Tibial artery (tissue), 4 donors: ENCODE measurements at places on chromosomes 6 and 20.
A peak's percentile ranks its signal among the peaks of the same experiment; 100 is the strongest.

DNA sequence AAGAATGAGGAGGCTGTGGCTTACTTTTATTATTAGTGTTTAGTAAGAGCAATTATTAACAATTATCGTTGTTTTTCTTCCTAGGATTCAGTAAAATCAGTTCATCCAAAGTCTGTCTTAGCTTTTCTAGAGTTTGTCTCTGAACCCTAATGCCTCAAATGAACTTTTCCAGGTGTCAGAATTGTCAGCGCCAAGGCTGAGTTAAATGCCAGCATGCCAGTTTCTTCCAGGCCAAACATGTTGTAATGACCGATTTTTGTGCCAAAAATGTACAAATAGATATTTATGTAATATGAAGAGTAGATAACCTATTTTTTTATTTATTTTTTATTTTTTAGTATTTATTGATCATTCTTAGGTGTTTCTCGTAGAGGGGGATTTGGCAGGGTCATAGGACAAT, 66.8 kb upstream of the SCGN start:
- no peak overlapping the region for H3K4me3 ChIP-seq
- no peaks in the 10 kb centered on the region for H3K27me3 ChIP-seq
- peaks cover 41% of the 10 kb centered on the region for H3K36me3 ChIP-seq
- H3K27ac ChIP-seq = no peak overlapping the region
- H3K4me1 ChIP-seq = no peaks in the 10 kb centered on the region

DNA sequence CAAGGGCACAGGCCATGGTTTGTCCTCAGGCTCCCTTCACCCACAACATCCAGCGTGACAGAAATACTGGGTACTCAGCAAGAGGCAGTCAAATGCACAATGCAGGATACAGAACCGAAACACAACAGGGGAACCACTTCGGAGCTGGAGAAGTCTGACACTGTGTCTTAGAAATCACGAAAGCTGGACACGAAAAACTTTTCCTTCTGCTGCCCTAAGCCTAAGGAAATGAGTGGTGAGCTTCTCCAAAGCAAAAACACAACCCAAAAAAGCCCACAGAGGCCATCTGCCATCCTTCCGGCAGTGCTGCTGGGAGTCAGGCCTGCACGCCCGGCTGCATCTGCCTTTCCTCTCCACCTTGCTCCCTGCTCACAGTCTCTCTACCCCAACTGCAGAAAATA, 106.3 kb downstream of the SLC23A2 start:
- no peak for DNase-seq
- H3K27ac ChIP-seq = no peak overlapping the region
- H3K4me1 ChIP-seq = no peaks in the 10 kb centered on the region
- no peak overlapping the region for H3K4me3 ChIP-seq
- peaks cover 47% of the 10 kb centered on the region for H3K36me3 ChIP-seq

- H3K36me3 ChIP-seq = peaks cover 35% of the 10 kb centered on the region
- peaks cover 16% of the 10 kb centered on the region for H3K4me1 ChIP-seq
- H3K27me3 ChIP-seq = no peaks in the 10 kb centered on the region
- peak overlapping the region; percentile 17 for H3K4me3 ChIP-seq
Observed at GRCh38 chr6:148524976-148525375, 182.3 kb downstream of the SASH1 start.

GRCh38 chr6:18527836-18528743, 140.9 kb downstream of the RNF144B start:
- DNase-seq = no peak
- no peaks in the 10 kb centered on the region for H3K4me1 ChIP-seq
- no peaks in the 10 kb centered on the region for H3K27me3 ChIP-seq
- no peak overlapping the region for H3K4me3 ChIP-seq
- H3K27ac ChIP-seq = no peak overlapping the region

DNA sequence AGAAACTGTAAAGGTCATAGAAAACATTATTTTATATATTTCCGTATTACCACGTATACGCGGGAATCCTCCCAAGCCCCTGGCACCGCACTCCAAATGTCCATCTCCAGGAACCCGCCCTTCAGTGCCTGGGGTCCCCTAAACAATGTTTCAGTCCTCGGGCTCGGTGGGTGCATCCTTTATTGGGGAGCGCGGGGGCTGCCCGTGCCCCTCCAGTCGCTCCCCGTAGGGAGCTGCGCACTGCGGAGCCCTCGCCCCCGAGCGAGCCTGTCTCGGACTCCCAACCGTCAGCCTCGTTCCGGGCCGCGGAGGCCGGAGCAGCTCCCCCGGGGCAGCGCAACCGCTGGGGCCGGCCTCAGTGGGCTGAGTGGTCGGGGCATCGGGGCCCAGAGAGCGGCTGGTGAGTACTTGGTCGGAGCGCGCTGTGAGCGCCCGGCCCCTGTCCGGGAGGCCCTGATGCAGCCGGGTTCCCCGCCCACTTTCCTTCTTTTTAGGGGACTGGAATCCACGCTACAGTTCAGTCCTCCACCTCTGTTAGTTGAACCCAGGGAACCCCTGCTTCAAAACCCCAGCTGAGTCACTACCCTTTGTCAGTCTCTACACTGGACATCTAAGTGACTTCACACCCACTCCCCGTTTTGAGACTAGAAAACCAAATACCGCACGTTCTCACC, at the start of gene DNAH8:
TSS of gene DNAH8 (plus strand) at position 296 of the 674 bp plus-strand sequence. CDS start 7,499 bp downstream, outside the sequence.
- DNase-seq = no peak
- H3K27me3 ChIP-seq = peaks cover 51% of the 10 kb centered on the region
- peak within 1 kb of the TSS; percentile 43 for H3K4me3 ChIP-seq
- H3K4me1 ChIP-seq = peaks cover 7% of the 10 kb centered on the region
- no peaks in the 10 kb centered on the region for H3K36me3 ChIP-seq

DNA sequence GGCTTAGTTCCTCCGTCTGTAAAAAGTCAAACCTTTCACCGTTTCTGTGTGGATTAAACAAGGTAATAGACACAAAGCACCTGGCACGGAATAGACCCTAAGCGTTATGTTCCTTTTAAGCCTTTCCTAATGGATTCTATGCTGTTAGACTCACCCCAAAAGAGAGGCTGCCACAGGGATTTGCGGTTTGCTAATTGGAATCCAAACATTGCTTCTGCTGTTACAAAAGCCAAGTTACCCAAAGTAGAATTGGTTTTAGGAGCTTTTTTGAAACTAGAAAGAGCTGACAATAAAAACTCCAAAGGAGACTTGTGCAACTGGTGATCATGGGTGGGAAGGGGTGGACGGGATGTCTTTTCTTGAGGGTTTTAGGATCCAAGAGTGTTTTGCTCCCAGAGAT, 178.0 kb downstream of the BMP7 start:
- no peaks in the 10 kb centered on the region for H3K36me3 ChIP-seq
- no peak overlapping the region for H3K27ac ChIP-seq
- H3K4me1 ChIP-seq = no peaks in the 10 kb centered on the region
- DNase-seq = no peak
- no peak overlapping the region for H3K4me3 ChIP-seq
- H3K27me3 ChIP-seq = no peaks in the 10 kb centered on the region

DNA sequence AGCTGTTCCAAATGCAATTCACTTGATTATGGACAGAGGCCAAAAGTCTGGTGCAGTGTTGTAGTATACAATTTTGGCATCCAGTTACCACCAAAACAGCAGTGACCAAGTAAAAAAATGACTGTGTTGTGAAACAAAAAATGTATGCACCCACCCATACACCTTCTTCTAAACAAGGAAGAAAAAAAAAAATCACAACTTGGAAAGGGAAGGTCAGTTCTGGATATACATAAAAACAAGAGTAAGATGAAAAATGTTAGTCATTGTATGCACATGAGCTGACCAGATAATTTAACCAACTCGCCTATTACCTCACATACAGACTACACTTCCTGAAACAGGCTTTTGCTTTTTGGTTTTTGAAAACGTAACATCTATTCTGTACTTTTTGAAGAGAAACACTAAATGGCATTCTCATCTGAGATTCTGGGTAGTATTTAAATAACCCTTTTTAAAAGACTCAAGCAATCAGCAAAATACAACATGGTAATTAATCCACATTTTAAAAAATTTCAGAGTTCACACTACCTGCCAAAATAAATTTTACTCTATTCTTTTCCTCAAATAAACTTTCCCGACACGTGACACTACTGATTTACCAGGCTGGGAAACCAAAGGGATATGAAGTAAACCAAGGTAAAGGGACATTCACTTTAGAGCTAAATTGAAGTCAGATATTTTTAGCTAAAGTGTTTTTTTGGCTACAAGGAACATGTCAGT, 141.6 kb upstream of the SHLD1 start:
- H3K4me3 ChIP-seq = peak overlapping the region; percentile 72
- H3K27ac ChIP-seq = peak overlapping the region; percentile 90
- no peaks in the 10 kb centered on the region for H3K27me3 ChIP-seq
- H3K36me3 ChIP-seq = no peaks in the 10 kb centered on the region
- peaks cover 56% of the 10 kb centered on the region for H3K4me1 ChIP-seq

- H3K4me3 ChIP-seq = no peak overlapping the region
- peak overlapping the region; percentile 95 for H3K27ac ChIP-seq
- no peaks in the 10 kb centered on the region for H3K27me3 ChIP-seq
Observed at GRCh38 chr20:34710861-34711574, 6.9 kb downstream of the TP53INP2 start.

GRCh38 chr6:93468291-93468690, 48.9 kb upstream of the EPHA7 start:
- H3K4me3 ChIP-seq = no peak overlapping the region
- no peaks in the 10 kb centered on the region for H3K4me1 ChIP-seq
- no peaks in the 10 kb centered on the region for H3K36me3 ChIP-seq
- no peaks in the 10 kb centered on the region for H3K27me3 ChIP-seq

- H3K27me3 ChIP-seq = no peaks in the 10 kb centered on the region
- H3K36me3 ChIP-seq = no peaks in the 10 kb centered on the region
- no peak overlapping the region for H3K4me3 ChIP-seq
- H3K4me1 ChIP-seq = no peaks in the 10 kb centered on the region
Observed at GRCh38 chr20:10125757-10126156, 91.0 kb downstream of the ANKEF1 start.

DNA sequence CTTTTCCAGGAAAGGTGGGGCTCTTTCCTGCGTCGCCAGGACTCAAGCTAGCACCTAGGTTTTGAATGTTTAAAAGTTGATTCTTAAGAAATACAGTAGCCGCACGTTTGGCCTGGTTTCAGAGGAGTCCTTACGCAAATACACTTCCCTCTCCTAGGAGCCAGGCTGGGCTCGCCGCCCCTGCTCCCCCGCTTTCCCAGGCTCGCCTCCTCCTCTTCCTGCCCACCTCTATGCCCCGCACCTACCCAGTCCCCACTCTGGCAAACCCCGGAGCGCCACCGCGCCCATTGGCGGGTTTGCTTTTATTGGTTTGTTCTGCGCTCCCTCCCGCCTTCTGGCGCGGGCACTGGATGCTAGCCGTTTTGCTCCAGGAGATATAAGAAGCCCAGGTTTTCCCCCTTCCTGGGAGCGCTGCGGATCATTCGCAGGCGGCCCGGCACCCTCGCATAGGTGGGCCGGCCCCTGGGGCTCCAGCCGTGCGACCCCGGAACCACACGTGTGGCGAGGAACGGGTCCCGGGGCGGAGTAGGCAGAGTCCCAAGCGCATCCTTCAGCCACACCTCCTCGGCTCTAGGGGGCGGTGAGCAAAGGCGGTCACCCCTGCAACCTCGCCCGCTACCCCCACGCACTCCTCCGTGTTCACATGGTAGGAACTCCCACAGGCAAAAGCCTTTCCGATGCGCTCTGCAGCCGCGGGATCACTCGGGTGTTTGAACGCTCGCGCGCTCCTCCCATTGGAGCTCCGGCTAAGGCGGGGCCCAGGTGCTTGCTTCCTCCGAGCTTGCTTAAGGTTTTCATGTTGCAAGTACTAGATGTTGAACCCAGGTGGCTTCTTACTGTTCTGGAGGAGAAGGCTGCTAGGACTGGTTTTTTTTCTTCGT, 119.0 kb downstream of the RTN4IP1 start:
- H3K27ac ChIP-seq = no peak overlapping the region
- H3K4me3 ChIP-seq = peak overlapping the region; percentile 52
- DNase-seq = peak; percentile 37
- peaks cover 39% of the 10 kb centered on the region for H3K27me3 ChIP-seq
- peaks cover 34% of the 10 kb centered on the region for H3K4me1 ChIP-seq
- no peaks in the 10 kb centered on the region for H3K36me3 ChIP-seq

GRCh38 chr6:122713138-122713537, 66.4 kb upstream of the FABP7 start:
- H3K27ac ChIP-seq = no peak overlapping the region
- DNase-seq = no peak
- H3K4me3 ChIP-seq = no peak overlapping the region
- no peaks in the 10 kb centered on the region for H3K36me3 ChIP-seq

- no peak overlapping the region for H3K4me3 ChIP-seq
- H3K36me3 ChIP-seq = no peaks in the 10 kb centered on the region
- H3K4me1 ChIP-seq = no peaks in the 10 kb centered on the region
- no peak overlapping the region for H3K27ac ChIP-seq
Observed at GRCh38 chr6:68689910-68690309, 54.8 kb downstream of the ADGRB3 start.

GRCh38 chr20:49545572-49545971, 22.4 kb downstream of the PTGIS start:
- H3K27ac ChIP-seq = peak overlapping the region; percentile 99
- H3K36me3 ChIP-seq = peaks cover 80% of the 10 kb centered on the region

- no peaks in the 10 kb centered on the region for H3K36me3 ChIP-seq
- no peak overlapping the region for H3K4me3 ChIP-seq
- H3K4me1 ChIP-seq = no peaks in the 10 kb centered on the region
- DNase-seq = no peak
- no peak overlapping the region for H3K27ac ChIP-seq
Observed at GRCh38 chr20:63976980-63977738, 2.3 kb downstream of the SAMD10 start.

DNA sequence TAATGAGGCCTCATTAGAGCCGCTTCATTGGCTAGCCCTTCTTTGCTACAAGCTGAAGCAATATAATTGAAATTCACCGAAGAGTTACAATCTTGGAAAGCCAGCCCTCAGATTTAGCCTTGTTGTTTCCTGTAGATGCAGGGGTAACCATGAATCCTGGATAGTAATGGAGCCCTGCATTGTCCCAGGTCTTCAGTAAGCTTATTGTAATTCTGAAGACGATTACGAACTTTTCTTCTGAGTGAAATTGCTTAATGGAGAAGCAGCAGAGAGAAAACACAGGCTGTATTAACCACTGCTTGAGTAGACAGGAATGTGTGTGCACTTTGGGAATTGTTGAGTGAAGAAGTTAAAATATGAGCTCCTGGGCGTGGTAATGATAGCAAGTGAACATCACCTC, 26.3 kb upstream of the NAA20 start:
- H3K4me3 ChIP-seq = no peak overlapping the region
- no peak overlapping the region for H3K27ac ChIP-seq
- peaks cover 52% of the 10 kb centered on the region for H3K4me1 ChIP-seq

DNA sequence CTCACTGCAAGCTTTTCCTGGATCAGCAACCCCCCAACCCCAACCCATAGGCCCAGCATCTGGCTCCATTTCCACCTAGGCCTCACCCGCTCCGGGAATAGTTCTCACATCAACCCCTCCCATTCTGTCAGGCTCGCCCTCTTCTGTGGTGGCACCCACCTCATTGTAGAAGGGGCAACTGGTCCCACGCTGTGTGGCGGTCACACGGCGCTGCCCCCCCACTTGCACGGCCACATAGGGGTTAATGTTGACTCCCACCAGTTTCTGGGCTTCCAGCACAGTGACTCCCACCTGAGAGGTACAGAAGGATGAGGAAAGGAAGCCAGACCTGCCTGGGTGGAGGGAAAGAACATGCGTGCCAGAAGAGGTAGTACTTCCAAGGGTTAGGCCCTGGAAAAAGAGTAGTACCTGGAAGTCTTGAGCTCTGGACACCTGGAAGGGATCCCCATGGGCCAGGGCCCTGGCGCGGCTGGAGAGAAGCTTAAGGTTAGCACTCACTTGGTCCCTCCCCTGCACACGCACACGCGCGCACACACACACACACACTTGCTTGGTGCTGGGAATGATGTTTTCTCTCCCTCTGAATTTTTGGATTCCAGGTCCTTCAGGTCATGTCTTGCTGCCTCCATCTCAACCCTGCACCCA, 12.7 kb upstream of the SPAG4 start:
- no peak overlapping the region for H3K4me3 ChIP-seq
- H3K27me3 ChIP-seq = peaks cover 33% of the 10 kb centered on the region
- no peak for DNase-seq
- H3K27ac ChIP-seq = no peak overlapping the region
- H3K36me3 ChIP-seq = no peaks in the 10 kb centered on the region
